ENCODE measurements at places on chromosomes 7 and 10.

DNA sequence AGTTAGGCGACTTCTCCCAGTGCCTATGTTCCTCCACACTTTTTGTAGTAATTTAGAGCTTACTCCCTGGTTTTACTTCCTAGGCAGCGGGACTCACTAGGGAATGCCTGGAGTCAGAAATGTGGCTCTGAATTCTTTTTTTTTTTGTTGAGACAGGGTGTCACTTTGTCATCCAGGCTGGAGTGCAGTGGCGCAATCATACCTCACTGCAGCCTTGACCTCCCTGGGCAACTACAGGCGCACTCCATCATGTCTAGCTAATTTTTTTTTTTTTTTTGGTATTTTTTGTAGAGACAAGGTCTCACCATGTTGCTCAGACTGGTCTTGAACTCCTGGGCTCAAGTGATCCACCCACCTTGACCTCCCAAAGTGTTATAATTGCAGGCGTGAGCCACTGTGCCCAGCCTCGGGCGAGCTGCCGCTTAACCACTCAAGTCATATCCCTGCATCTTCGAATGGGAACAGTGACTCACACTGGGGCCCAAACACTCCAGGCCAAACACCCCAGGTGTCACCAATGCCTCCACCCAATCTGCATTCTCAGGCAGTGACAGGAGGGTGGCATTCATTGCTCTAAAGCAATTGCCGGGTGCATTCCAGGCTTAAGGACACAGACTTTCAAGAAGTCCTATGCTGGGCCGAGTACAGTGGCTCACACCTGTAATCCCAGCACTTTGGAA lies 19.6 kb downstream of the RGS10 start:
- no peak for DNase-seq

GRCh38 chr7:128045766-128046165 lies 14.5 kb upstream of the LRRC4 start:
- DNase-seq = no peak

DNA sequence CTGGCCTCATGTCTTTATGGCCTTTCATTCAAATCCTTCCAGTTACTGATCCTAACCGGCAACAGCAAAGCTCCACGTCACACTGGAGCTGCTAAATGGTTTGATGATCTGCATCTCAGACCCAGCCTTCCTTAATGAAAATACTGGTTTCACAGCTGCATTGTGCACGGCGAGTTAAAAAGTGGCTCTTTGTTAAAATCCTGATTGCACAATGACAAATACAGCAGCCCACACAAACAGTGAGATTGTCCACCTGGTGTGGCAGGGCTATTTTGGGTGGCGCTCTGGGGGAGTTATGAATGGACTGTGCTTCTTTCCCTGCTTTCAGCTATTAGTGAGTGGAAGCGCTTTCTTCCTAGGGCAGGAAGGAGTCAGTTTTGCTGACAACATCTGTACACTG lies 63.4 kb upstream of the C1QL3 start:
- no peak for DNase-seq

DNA sequence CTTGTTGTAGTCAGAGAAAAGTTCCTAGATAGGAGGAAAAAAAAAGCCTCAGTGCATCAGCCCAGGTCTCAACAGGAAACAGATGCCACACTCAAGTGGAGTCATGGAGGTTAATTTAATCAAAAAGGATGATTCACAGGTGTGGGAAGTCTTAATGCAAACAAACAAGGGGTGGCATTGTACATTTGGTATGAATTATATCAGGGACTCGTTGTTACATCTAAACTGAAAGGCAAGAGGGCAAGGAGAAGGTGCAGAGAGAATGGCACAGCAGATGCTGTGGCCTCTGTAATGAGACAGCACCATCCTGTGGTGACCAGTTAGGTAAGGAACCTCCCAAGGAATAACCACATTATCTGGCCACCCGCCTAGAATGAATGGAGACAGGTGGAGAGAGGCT lies 133.7 kb downstream of the PTPRZ1 start:
- no peak for DNase-seq

DNA sequence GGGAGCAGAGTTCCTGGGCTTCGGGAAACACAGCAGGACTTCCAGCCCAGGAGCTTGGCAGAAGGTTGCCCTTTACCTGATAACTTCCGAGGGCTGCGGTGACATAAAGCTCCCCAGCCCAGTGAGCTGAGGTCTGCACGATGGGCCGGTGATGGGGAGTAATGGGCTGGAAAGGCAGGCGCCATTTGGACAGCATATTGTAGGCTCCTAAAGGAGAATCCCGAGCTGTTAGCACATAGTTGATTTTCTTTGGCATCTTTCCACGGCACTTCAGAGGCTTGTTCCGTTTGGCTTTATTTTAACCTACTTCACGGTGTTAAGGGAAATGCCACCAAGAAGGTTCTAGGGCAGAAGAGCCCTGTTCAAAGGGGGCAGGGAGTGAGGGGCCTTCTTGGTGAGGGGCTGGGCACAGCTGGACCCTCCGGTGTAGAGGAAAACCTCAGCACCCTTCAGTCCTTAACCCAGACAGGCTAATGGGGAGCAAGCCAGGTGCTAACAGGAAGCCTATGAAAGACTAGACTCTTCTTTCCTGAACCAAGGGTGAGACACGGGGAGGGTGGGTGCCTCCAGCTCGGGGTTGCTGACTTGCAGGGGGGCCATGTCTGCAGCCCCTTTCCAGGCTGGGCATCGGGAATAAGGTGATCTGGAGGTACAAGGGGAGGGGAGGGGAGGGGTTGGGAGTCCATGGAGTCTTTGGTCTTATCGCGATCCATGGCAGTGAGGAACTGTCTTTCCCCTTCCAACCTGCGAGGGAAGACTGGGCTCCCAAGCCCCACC lies 347.7 kb downstream of the GLRX3 start:
- DNase-seq = no peak

DNA sequence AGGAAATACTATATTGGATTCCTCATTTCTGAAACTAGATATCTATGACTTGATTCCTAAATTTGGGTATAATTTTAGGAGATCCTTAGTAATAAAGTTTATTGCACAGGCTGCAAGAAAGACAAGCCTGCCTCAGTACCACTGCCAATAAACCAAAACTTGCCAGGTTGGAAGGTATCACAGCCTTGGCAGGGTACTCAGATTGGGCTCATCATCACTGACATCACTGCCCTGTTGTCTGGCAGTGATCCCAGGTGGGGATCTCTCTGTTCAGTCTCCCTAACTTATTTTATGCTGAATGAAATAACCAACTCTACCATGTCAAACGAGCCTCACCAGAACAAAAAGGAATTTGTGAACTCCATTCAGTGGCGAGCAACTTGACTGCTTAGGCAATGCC lies 18.8 kb downstream of the FIGNL1 start:
- DNase-seq = no peak

- no peak for DNase-seq
Observed at GRCh38 chr10:130025811-130026485, 61.9 kb upstream of the EBF3 start.

DNA sequence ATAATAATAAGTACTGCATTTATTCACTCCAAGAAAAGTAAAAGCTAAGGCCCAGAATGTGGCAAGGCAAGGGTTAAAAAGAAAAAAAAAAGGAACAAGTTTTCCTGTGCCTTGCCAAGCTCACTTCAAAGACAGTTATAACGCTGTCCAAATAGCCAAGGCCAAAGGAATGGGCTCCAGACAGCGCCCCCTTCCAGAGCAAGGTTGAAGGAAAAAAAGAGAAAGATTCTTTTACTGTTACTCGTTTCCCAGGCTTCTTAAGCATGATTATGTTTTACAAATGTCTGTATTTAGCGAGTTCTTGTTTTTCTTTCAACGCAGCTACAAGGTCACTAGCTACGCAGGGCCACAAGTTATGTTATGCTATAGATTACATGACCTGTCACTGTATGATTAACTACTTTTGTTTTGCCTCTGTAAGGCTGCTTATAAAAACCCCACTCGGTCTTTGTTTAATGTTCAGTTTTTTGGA lies 9.1 kb upstream of the EIF4H start:
- DNase-seq = no peak

GRCh38 chr10:20110125-20111100 lies 294.2 kb downstream of the PLXDC2 start:
- no peak for DNase-seq

GRCh38 chr10:93813507-93814465 lies 56.0 kb downstream of the LGI1 start:
- peak; percentile 40 for DNase-seq

GRCh38 chr10:35103882-35104281 lies 13.7 kb upstream of the CUL2 start:
- no peak for DNase-seq

DNA sequence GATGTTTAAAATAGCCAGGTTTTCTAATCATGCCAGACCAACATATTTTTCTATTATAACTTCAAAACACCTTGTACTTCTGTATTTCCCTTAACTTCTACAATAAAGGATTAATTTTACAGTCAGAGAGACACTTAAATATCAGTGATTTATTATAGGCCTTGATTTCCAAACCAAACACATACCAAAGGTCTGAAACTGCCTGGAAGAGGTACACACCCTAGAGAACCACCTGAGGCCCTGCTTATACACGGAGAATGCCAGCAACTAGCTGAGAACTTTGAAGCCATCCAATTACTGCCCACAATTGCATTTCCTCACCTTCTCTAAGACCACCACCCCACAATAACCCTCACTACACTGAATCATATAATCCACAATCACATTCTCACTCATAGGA lies 4.9 kb downstream of the CCDC6 start:
- no peak for DNase-seq

DNA sequence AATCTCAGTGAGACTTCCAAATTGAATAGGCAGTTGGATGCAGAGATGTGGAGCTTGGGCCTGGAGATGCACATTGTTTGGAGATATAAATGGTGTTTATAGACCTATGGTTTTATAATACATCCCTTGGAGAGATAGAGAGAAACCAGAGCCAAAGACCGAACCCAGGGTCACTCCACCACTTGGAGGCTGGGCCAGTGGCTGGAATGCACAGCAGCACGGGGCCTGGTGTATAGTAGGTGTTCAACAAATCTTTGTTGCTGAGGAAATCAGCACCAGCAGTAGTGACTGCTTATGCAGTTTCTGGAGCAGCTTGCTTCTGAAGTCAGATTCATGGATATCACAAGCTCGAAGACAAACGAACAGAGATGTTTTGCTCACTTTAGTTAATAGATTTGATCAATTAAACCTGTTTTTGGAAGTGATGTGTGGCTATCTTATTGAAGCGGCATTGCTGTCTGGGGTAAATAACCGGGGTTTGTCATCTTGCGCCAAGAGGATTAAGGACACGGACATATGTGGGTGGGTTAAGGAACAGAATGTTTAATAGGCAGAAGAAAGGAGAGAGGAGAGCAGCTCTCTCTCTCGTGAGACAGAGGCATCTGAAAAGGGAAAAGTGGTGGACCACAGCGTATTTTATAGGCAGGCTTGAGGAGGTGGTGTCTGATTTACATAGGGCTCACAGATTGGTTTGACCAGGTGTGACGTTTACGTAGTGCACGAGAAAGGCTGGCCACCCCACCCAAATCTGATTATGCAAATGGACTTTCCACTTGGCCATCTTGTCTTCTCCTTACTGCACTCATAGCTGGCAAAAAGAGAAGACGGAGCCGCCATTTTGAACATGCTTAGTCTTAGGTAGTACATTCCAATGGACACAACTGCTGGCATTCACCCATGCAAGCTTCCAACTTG lies 11.1 kb downstream of the RBP4 start:
- DNase-seq = no peak
